A549 treated with DMSO at 1 μM for 4 hours (cell line): ENCODE measurements at places on chromosomes 13 and 19. TPM values are rescaled to one million over a fixed set of nuclear protein-coding genes. Genes with fewer than 3 reads are reported as not detected.

The SEMA6B gene
- total RNA-seq: 5.9 to 7.7 TPM (median 6.8 TPM) in 5 replicates

The OR7D2 gene
- total RNA-seq: not detected in 5 replicates

The ZNF583 gene
- 1.9 to 2.9 TPM (median 2.3 TPM) in 5 replicates for total RNA-seq

The FPR1 gene
- 0.08 TPM in 1 of 5 replicates, not detected in the others for total RNA-seq

The FFAR1 gene
- total RNA-seq: not detected in 5 replicates

The LYPD3 gene
- total RNA-seq: 0.45 to 1.2 TPM (median 0.58 TPM) in 5 replicates

The C13orf46 gene
- total RNA-seq: 0.15 to 0.21 TPM (median 0.19 TPM) in 5 replicates

The MED16 gene
- 10.9 to 20.5 TPM (median 18.7 TPM) in 5 replicates for total RNA-seq

The PTH2 gene
- not detected in 5 replicates for total RNA-seq

The NOVA2 gene
- total RNA-seq: 0.08 to 0.13 TPM (median 0.12 TPM) in 5 replicates

The MAMSTR gene
- total RNA-seq: 0.28 to 0.51 TPM (median 0.48 TPM) in 5 replicates

The SIAH3 gene
- not detected in 5 replicates for total RNA-seq

The OVOL3 gene
- 0.36 to 0.52 TPM (median 0.37 TPM) in 4 of 5 replicates, not detected in the other for total RNA-seq

The AMH gene
- total RNA-seq: 9.5 to 25.2 TPM (median 16.0 TPM) in 5 replicates

The CYP4F12 gene
- 1.4 to 3.3 TPM (median 1.9 TPM) in 5 replicates for total RNA-seq

The IQCN gene
- total RNA-seq: 0.25 to 0.69 TPM (median 0.51 TPM) in 5 replicates

The CYP2A6 gene
- total RNA-seq: 0.08 TPM in 1 of 5 replicates, not detected in the others

The KIR3DL1 gene
- not detected in 5 replicates for total RNA-seq

The ZGLP1 gene
- 0.87 to 3.6 TPM (median 1.7 TPM) in 5 replicates for total RNA-seq

The C19orf85 gene
- not detected in 5 replicates for total RNA-seq

The ZNF224 gene
- 10.1 to 16.3 TPM (median 11.4 TPM) in 5 replicates for total RNA-seq

The CEACAM7 gene
- total RNA-seq: 0.05 to 0.08 TPM in 2 of 5 replicates, not detected in the others
